ENCODE measurements at places on chromosomes 1 and 21. TPM values are rescaled to one million over a fixed set of nuclear protein-coding genes. Genes with fewer than 3 reads are reported as not detected.

SIK1 gene
- 5.2 TPM for total RNA-seq

HSPB7 gene
- total RNA-seq = 3.5 TPM

MIXL1 gene
- not detected for total RNA-seq

TIE1 gene
- under 0.01 TPM for total RNA-seq

IPO13 gene
- 20.7 TPM for total RNA-seq

LRRC38 gene
- not detected for total RNA-seq

- no peak for DNase-seq
Observed at GRCh38 chr1:27562021-27562420, 41.9 kb downstream of the AHDC1 start.

- DNase-seq = no peak
Observed at GRCh38 chr1:50705699-50706098, 254.4 kb downstream of the FAF1 start.

- DNase-seq = no peak
Observed at GRCh38 chr21:43367296-43367695, 59.6 kb downstream of the SIK1 start.

DNA sequence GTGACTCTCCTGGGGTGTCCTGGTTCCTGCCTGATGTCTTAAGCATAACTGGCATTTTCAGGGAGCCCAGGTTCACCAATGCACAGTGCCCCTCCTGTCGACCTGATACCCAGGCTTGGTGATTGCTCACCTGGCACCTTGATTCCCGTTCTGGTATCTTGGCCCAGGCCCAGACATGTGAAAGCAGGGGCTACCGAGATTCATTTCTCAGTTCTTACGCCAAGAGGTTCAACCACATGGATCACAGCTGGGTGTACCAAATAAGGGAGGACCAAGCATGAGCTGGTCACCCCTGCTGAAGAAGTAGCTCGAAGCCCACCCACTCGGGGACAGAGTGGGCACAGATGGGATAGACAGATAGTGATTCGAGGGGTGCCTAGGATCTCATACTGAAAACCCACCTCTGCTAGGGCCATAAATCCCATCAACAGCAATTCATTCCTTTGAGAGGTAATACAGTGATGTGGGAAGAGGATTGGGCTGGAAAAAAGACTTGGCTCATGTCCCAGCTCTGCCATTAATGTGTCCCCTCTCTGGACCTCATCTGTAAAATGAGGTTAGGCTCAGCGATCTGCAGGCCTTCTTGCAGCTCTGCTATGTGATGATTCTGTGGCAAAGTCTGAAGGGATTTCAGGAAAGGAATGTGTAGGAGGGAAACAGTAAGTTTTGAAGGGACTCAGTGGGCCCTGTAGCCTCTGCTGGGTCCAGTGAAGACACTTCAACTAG is 2.7 kb downstream of the EPHX1 start:
- DNase-seq = peak; percentile 43

GRCh38 chr21:42156690-42157605 is 62.0 kb upstream of the ABCG1 start:
- DNase-seq = peak; percentile 19

- DNase-seq = peak; percentile 89
Observed at GRCh38 chr1:64133036-64133435, 70.4 kb upstream of the UBE2U start.

DNA sequence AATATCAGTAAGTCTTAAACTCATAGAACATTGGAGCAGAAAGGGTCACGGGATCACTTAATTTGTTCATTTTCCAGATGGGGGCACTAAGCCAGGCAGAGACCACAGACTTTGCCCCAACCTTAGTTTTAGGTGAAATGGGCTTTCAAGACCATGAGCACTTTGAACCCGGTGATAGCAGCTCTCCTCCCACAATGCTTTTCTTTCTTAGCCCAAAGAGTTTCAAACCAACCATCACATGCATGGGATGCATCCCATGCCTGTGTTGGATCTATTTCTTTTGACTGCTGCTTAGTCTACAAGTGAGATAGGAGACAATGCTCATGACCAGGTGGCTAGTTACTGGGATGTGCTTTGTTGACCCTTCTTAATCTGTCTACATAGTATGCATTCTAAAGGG is 240.6 kb downstream of the NUF2 start:
- no peak for DNase-seq

- no peak for DNase-seq
Observed at GRCh38 chr1:230832476-230832875, 35.8 kb downstream of the C1orf198 start.

DNA sequence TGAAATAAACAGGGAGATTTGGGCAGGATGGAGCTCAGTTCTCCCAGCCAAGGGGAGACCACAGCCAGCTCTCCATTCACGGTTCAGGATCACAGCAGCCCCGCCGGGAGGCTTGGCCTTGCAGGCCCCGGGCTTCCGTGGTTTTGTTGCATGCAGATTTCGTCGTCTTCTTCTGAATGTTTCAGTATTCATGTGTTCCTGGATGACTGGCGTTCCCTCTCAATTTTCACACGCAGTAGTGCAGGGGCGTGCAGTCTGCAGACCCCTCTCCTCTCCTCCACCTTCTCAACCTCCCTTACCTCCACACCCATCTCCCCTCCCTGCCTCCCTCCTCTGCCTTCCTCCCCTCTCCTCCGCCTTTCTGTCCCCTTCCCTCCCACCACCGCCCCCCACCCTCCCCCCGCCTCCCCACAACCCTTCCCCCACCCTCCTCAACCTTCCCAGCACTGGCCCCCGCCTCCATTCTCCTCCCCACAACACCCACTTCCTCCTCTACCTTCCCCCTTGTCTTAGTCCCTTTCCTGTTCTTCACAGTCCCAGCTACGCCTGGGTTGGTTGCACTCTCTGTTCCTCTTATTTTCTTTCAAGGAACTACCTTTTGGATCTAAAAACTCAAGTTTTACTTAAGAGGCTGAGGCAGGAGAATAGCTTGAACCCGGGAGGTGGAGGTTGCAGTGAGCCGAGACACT is 8.4 kb upstream of the SLC19A1 start:
- DNase-seq = no peak

DNA sequence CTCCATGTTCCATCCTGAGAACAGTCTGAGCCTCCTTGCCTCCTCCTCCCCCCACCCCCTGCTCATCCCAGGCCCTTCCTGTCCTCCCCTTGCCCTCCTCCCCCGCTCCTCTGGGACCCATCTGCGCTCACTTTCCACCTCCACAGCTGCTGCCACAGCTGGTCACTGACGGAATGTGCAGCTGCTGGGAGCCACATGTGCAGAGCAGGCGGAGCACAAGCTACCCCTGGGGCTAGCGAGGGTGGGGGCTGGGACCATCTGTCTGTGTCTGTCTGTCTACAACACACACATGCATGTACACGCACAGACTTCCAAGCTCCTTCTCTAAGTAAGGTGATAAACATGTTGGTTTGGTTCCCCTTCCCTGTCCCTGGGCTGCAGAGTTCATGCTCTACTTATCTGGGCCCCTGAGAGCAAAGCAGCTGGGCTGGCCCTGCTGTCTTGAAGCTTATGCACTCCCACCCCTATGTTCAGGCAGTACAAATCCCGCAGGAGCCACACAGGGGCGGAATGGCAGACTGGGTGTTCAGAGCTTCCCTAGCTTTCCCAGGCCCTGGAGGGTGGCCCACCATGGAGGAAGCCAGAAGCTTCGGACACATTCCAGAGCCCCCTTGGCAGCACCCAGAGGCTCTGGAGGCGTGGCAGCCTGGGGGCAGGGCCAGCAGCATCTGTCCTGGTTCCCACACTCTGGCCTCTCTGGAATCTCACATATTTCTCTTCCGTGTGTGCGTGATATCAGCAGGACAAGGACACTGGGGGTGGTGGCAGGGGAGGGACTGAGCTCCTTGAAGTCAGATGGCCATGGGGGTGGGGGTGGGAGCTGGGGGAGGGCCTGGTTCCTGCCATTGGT is 7.0 kb upstream of the HEYL start:
- DNase-seq = peak; percentile 93

All from fibroblast of villous mesenchyme (primary cell).